HuH-7.5 (cell line): ENCODE measurements at places on chromosomes 3 and 15.

- DNase-seq: no peak
These were observed 842 bp downstream of the PCCB start for GRCh38 chr3:136250903-136251460.

DNA sequence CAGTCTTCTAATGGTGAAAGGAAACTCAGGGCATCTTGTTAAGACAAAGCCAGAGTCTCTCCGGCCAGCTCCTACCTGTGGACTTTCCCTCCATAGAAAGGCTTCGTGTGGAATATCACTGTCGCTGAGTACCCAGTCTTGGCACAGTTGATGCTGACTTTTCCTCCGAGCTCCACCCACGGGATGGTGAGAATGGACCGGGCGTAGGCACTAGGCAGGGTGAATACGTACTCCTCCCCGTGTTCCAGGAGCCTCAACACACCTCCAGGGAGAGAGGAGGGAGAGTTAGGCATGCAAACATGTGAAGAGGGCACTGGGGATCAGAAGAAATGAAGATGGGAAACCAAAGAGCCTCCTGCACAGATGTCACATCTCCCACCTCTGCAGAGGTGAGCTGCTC, 138.0 kb downstream of the STT3B start:
- DNase-seq: no peak

GRCh38 chr3:197356275-197356674, 57.9 kb upstream of the DLG1 start:
- DNase-seq: no peak

- DNase-seq: no peak
These were observed 239.1 kb upstream of the CFAP20DC start for GRCh38 chr3:59288951-59289350.

DNA sequence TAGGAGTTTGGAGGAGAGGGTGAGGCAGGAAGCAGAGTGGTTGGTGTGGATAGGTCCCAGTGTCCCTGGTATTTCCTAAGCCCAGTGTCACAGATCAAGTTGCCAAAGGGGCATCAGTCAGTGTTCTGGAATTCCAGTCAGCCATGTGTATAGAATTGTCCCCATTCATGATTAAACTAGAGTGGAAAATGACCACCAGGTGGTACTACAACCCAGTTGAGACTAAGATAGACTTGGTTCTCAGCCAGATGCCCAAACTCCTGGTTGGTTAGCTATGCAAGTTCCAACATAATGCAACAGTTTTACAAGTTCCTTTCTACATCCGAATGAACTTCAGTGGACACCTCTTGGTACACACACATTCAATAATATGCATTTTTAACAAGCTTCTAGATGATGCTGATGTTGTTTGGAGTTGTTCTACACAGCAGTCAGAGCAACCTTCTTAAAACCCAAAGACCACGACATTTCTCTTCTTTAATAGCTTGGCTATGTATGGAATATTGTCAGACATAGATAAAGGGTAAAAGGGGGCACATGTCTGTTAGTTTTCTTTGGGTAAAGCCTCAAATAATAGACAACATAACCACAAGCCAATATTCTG, 8.4 kb upstream of the ATR start:
- peak; percentile 37 for DNase-seq

DNA sequence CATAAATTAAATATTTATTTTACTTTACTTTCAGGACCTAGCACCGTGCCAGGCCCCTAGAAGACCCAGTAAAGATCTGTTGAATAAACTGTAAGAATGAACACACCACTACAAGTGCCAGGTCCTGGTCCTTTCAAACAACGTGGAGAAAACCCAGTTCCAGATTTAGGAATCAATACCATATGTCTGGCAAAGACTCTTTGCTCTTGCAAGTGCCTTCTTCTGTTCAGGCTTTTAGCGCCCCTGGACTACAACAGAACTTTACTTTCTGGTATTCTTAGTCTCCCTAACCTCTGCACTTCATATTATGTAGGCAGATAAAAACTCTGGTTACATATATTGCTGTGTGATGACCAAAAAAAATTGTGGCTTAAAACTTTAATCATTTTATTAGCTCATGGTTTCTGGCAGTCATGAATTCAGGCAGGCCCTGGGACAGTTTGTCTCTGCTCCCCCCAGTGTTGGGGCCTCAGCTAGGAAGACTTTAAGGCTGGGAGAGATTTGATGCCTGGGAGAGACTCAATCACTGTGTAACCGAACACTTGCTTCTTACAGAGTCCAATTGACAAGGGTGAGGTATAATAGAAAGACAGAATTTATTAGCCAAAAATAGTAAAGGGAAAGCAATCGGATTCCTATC, 2.9 kb upstream of the PSMA4 start:
- DNase-seq: no peak

DNA sequence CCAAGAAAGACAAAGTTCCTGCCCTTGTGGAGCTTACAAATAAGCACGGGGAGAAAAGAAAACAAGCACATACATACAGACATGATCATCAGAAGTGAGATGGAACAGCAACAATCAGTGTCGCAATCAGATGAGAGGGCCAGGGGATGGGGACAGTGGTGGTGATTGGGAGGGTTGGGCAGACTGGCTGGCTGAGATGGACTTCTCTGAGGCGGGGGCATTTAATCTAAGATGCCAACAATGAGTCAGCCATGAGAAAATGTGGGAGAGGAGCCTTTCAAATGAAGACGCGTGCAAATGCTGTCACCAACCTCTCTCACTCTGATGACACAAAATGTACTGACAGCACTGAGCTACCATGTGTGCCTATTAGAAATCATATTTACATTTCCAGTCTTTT, 81.4 kb downstream of the NCEH1 start:
- no peak for DNase-seq

DNA sequence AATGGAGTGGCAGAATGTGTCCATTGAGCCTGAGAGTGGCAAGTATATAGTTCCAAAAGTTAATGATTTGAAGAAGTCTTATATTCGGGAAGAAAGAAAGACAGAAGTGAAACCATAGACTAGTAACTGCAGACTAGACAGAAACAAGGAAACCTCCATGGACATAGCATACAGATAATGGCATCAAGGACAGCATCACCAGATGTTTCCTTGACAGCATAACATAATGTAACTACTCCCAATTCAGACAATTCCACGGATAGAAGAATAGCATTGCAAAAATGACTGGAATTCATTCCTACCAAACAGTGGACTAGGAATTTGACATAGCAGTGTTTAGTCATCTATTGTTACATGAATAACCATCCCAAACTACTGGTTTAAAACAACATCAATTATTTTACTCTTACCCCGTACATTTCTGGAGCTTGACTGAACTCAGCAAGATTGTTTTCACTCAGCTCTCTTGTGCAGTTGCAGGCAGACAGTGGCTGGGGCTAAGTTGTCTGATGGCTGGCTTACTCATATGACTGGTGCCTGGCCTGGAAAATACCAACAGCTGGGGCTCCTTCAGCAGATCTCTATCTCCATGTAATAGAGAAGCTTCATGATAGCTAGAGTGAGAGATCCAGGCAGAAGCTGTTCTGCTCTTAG, 109.7 kb upstream of the GADL1 start:
- no peak for DNase-seq

DNA sequence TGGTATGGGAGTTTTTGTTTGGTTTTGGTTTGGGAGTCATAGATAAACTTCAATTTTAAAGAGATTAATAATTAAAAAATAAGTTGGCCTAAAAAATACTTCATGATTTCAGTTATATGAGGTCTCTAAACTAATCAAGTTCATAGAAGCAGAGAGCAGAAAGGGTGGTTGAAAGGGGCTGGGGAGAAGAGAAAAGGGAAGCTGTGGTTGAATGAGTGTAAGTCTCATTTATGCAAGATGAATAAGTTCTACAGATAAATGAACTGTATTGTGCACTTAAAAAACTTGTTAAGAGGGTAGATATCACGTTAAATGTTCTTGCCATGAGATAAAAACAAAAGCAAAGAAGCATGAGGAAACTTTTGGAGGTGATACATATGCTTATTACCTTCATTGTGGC, 188.7 kb downstream of the NSUN3 start:
- DNase-seq: no peak

DNA sequence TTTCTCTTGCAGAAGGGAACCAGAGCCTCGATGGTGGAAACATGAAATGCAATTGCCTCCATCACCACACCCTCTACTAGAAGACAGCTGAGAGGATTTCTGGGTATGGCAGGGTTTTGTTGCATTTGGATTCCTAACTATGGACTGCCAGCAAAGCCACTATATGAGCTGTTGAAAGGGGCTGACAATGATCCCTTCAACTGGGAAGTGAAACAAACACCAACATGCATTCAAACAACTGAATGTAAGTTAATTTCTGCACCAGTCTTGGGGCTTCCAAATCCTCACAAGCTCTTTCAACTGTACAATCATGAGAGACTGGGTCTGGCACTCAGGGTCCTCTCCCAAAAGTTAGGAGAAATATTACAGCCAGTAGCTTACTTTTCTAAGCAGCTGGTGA, 116.7 kb upstream of the PLCL2 start:
- no peak for DNase-seq

DNA sequence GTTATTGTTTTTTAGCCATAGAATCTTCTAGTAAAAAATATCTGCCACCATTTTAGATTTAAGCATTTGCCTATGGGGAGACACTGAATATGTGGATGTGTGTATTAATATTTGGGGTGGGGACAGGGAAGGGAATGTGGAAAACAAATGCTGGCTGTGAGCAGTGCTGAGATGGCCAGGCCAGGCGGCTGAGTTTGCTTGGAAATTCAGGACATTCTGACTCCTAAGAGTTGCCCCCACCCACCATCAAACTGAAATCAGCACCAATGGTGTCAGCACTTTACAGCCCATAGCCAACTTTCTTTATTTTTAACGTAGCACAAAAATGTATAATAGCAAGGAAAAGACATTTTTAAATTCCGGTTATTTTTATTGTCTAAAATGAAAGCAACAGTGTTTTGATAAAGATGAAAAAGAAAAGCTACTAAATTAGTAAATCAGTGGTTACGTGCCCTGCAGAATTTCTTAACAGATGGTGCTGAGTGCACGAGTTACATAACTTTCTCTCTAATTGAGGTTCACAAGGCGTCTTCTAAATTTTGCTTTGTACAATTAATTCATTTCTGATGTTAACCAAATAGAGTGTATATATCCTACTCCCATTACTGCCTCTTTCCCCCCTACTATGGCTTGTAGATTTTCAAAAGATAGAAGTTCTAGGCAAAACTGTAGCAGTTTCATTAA, 34.0 kb downstream of the B3GALNT1 start:
- DNase-seq: no peak

DNA sequence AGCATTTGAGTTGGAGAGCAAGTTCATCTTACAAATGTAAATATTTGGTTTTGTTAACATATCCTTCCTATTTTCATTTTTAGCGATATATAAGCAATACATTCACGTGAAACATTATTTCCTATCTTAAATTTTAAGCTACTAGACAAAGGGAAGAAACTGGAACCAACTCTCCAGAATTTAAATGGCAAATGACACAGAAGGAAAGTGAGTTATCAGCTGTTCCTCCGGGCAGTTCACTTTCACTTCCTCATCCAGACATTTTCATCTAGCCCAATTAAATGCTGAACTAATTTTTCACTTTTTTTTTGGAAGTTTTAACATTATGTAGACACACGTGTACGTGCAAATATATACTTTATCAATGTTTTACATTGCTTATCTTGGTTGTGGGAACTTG, 58.7 kb downstream of the MORC1 start:
- DNase-seq: no peak

GRCh38 chr3:123155471-123156011, 46.2 kb upstream of the SEC22A start:
- no peak for DNase-seq

- DNase-seq: no peak
These were observed 144.2 kb downstream of the PDCD6IP start for GRCh38 chr3:33942483-33943150.

GRCh38 chr3:168077091-168077490, 18.6 kb downstream of the GOLIM4 start:
- no peak for DNase-seq

- DNase-seq: no peak
These were observed 69.9 kb upstream of the FOXP1 start for GRCh38 chr3:71653414-71653807.

GRCh38 chr3:149487598-149488197, 13.2 kb downstream of the TM4SF4 start:
- no peak for DNase-seq

GRCh38 chr3:133459400-133459799, 59.5 kb downstream of the BFSP2 start:
- no peak for DNase-seq

DNA sequence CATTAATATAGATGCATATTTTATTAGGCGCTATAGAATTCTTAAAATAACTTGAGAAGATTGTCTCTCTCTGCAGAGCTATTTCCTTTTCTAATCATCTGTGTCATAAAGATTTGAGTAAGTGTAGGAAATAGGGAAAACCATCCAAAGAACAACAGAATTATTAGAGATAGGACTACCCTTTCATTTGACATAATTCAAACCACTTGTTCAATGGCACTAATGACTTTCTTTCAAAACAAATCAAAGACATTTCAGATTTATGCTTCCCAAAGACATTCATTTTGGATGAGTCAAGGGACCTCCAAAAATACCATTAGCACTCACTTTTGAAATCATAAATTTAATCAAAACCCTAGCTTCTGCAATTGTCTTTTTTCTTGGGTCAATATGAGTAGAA, 29.5 kb downstream of the PRICKLE2 start:
- no peak for DNase-seq
